ENCODE measurements at places on chromosomes 4 and X. TPM values are rescaled to one million over a fixed set of nuclear protein-coding genes. Genes with fewer than 3 reads are reported as not detected.

CT45A8 gene
- not detected for total RNA-seq

SOWAHB gene
- total RNA-seq = 4.9 TPM

HELQ gene
- total RNA-seq = 18.9 TPM

PCDH11X gene
- 1.0 TPM for total RNA-seq

CFAP99 gene
- not detected for total RNA-seq

MAGEA6 gene
- total RNA-seq = not detected

AMTN gene
- total RNA-seq = not detected

CUL4B gene
- total RNA-seq = 61.3 TPM

FGF13 gene
- 20.7 TPM for total RNA-seq

STS gene
- 7.8 TPM for total RNA-seq

BEX4 gene
- 68.1 TPM for total RNA-seq

GRCh38 chr4:183256756-183257385 lies 63.2 kb downstream of the CLDN22 start:
- H3K4me3 ChIP-seq = no peak overlapping the region
- H3K36me3 ChIP-seq = peaks cover 7% of the 10 kb centered on the region
- H3K27me3 ChIP-seq = no peaks in the 10 kb centered on the region
- peak overlapping the region; percentile 3 for H3K27ac ChIP-seq

- H3K27ac ChIP-seq = no peak overlapping the region
- no peak for DNase-seq
- H3K27me3 ChIP-seq = no peaks in the 10 kb centered on the region
These were observed 417.6 kb upstream of the MAOA start for GRCh38 chrX:43238461-43238945.

GRCh38 chr4:75004755-75005668 lies 72.1 kb downstream of the PARM1 start:
- H3K36me3 ChIP-seq = no peaks in the 10 kb centered on the region
- no peaks in the 10 kb centered on the region for H3K27me3 ChIP-seq
- H3K27ac ChIP-seq = peak overlapping the region; percentile 31

- H3K27ac ChIP-seq = no peak overlapping the region
- H3K4me1 ChIP-seq = peaks cover 9% of the 10 kb centered on the region
- DNase-seq = no peak
These were observed 1.3 kb upstream of the CLCN5 start for GRCh38 chrX:49921109-49921508.

DNA sequence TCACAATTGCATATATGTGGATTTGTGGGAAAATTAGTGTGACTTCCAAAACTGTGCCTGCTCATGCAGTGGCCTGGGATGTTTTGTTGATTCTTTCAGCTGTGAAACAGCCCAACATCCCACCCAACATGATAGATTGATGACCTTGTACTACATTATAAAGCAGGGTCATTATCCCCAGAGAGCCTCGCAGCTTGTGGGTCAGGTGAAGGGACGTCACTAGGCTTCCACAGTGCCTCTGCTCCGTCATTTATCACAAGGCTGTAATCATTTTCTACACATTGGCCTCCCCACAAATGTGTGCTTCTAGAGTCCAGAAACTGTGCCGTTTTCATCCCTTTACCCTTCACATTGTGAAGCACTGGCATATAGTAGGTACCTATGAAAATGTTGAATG lies 31.6 kb downstream of the ALPK1 start:
- no peak for DNase-seq
- H3K27ac ChIP-seq = no peak overlapping the region
- H3K27me3 ChIP-seq = peaks cover 29% of the 10 kb centered on the region
- H3K36me3 ChIP-seq = no peaks in the 10 kb centered on the region

DNA sequence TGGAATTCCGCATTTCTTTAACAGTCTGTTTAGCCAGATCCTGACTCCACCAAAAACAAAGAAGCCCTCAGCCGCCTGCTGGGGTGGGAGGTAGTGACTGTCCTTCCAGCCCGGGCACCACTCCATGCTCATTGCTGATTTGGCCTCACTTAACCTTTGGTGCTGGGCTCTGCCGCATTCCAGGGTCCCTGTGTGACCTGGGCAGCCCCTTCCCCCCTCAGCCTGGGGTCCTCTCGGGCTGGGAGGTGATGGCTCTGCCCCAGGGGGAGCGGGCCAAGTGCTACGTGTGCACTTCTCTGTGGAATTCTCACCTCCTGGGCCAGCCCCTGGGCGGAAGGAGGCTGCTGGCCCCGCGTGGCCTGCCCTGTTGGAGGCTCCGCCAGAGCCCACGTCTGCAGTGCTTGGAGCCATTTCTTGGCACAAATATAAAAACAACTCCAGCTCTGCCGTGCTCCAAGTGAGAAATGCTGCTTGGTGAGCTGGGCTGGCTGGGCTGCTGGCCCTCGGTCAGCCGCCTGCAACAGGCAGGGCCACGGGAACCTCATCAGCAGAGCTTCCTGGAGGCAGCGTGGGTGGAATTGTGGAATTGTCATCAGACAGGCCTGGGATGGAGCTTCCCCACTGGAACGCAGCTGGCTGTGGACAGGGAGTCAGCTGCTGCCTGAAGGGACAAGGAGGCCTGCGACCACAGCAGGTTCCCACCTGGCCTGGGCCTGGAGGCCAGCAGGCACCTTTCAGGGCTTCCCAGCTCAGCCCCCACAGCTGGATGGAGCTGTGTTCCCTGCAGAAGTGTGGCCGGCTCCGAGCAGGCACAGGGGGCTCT lies 66.0 kb downstream of the TRMT44 start:
- no peaks in the 10 kb centered on the region for H3K36me3 ChIP-seq
- H3K4me3 ChIP-seq = no peak overlapping the region
- H3K27me3 ChIP-seq = peaks cover 2% of the 10 kb centered on the region
- H3K4me1 ChIP-seq = peaks cover 2% of the 10 kb centered on the region
- DNase-seq = no peak

- DNase-seq = no peak
- H3K4me1 ChIP-seq = peaks cover 4% of the 10 kb centered on the region
- H3K27ac ChIP-seq = no peak overlapping the region
- no peaks in the 10 kb centered on the region for H3K36me3 ChIP-seq
- no peak overlapping the region for H3K4me3 ChIP-seq
- H3K27me3 ChIP-seq = no peaks in the 10 kb centered on the region
These were observed 98.2 kb downstream of the MAPK10 start for GRCh38 chr4:86261636-86262035.

DNA sequence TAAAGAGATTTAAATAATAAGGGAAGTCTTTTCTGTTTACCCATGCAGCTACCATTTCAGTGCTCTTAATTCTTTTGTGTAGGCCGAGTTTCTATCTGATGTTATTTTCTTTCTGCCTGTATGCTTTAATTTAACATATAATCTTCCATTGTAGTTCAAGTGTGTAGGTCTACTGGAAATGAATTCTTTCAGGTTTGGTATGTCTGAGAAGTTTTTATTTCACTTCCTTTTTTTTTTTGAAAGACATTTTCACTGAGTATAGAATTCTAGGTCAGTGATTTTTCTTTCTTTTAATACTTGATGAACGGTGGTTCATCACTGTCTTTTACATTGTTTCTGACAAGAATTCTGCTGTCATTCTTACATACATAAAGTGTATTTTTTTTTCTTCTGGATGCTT lies 42.1 kb downstream of the VAMP7 start:
- H3K27me3 ChIP-seq = no peaks in the 10 kb centered on the region
- no peaks in the 10 kb centered on the region for H3K4me1 ChIP-seq
- H3K4me3 ChIP-seq = no peak overlapping the region
- peaks cover 49% of the 10 kb centered on the region for H3K36me3 ChIP-seq
- H3K27ac ChIP-seq = no peak overlapping the region
- no peak for DNase-seq

DNA sequence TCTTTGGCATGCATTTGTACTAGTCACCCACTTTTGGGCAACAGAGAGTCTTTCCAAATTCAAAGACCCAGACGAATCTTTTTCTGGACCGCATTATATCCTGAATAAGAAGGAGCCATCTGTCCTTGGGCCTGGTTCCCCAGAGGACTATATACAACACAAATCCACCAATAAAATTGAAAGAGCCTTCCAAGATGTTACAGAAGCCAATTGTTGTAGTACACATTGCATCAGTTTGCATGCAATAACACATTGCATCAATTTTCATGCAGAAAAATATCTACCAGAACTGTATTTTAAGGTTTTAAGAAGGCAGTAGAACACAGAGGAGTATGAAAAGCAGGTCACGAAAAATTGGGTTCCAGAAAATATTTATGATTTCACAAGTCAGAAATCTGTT lies 203.2 kb downstream of the HTR2C start:
- no peak overlapping the region for H3K4me3 ChIP-seq
- DNase-seq = no peak
- no peaks in the 10 kb centered on the region for H3K36me3 ChIP-seq
- H3K27me3 ChIP-seq = no peaks in the 10 kb centered on the region

GRCh38 chr4:87050596-87050995 lies 115.8 kb downstream of the AFF1 start:
- no peak overlapping the region for H3K4me3 ChIP-seq
- no peaks in the 10 kb centered on the region for H3K27me3 ChIP-seq
- DNase-seq = no peak
- peaks cover 30% of the 10 kb centered on the region for H3K36me3 ChIP-seq

GRCh38 chr4:173135241-173135847 lies 33.3 kb upstream of the GALNT7 start:
- H3K27ac ChIP-seq = no peak overlapping the region
- no peaks in the 10 kb centered on the region for H3K36me3 ChIP-seq
- no peak overlapping the region for H3K4me3 ChIP-seq
- H3K4me1 ChIP-seq = no peaks in the 10 kb centered on the region
- DNase-seq = no peak
- H3K27me3 ChIP-seq = no peaks in the 10 kb centered on the region

GRCh38 chrX:40467454-40467853 lies 113.3 kb upstream of the ATP6AP2 start:
- H3K27me3 ChIP-seq = no peaks in the 10 kb centered on the region
- no peak for DNase-seq
- peaks cover 14% of the 10 kb centered on the region for H3K4me1 ChIP-seq
- H3K4me3 ChIP-seq = no peak overlapping the region

GRCh38 chrX:11629593-11630211 lies 36.0 kb downstream of the ARHGAP6 start:
- peaks cover 4% of the 10 kb centered on the region for H3K4me1 ChIP-seq
- no peak for DNase-seq
- H3K27me3 ChIP-seq = no peaks in the 10 kb centered on the region
- H3K36me3 ChIP-seq = peaks cover 2% of the 10 kb centered on the region
- H3K27ac ChIP-seq = no peak overlapping the region

- no peak for DNase-seq
- H3K4me1 ChIP-seq = no peaks in the 10 kb centered on the region
- H3K4me3 ChIP-seq = no peak overlapping the region
- H3K27ac ChIP-seq = no peak overlapping the region
- H3K36me3 ChIP-seq = no peaks in the 10 kb centered on the region
- peaks cover under 1% of the 10 kb centered on the region for H3K27me3 ChIP-seq
These were observed 23.8 kb upstream of the ARHGAP10 start for GRCh38 chr4:147707892-147708672.

DNA sequence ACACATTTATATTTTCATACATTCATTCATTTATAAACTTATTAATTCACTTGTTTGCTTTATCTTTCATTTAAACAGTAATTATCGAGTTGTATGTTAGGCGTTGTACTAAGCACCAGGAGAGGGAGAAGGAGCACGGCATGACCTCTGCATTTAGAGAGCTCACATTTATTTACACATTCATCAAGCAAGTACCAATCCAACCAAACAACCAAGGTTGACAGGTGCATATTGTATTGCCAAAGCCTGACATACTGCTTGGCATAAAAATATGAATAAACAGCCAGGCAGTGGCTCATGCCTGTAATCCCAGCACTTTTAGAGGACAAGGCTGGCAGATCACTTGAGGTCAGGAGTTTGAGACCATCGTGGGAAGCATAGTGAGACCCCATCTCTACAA lies 37.0 kb upstream of the CLNK start:
- H3K27me3 ChIP-seq = no peaks in the 10 kb centered on the region
- no peaks in the 10 kb centered on the region for H3K36me3 ChIP-seq
- H3K27ac ChIP-seq = peak overlapping the region; percentile 82

GRCh38 chr4:53991821-53992220 lies 72.6 kb downstream of the CHIC2 start:
- no peak overlapping the region for H3K27ac ChIP-seq
- no peak for DNase-seq
- H3K4me3 ChIP-seq = no peak overlapping the region
- H3K27me3 ChIP-seq = no peaks in the 10 kb centered on the region
- no peaks in the 10 kb centered on the region for H3K36me3 ChIP-seq

- no peak overlapping the region for H3K4me3 ChIP-seq
- H3K4me1 ChIP-seq = peaks cover 5% of the 10 kb centered on the region
- H3K36me3 ChIP-seq = no peaks in the 10 kb centered on the region
- H3K27ac ChIP-seq = no peak overlapping the region
- DNase-seq = no peak
These were observed 79.6 kb upstream of the C1QTNF7 start for GRCh38 chr4:15348236-15348635.

GRCh38 chr4:106022454-106022853 lies 127.2 kb downstream of the NPNT start:
- no peaks in the 10 kb centered on the region for H3K27me3 ChIP-seq
- H3K36me3 ChIP-seq = no peaks in the 10 kb centered on the region
- no peak for DNase-seq
- H3K4me1 ChIP-seq = peaks cover 5% of the 10 kb centered on the region
- no peak overlapping the region for H3K4me3 ChIP-seq

GRCh38 chrX:110759785-110760184 lies 35.8 kb downstream of the CHRDL1 start:
- H3K27ac ChIP-seq = no peak overlapping the region
- H3K27me3 ChIP-seq = no peaks in the 10 kb centered on the region
- DNase-seq = no peak
- no peak overlapping the region for H3K4me3 ChIP-seq
- H3K36me3 ChIP-seq = peaks cover 9% of the 10 kb centered on the region

DNA sequence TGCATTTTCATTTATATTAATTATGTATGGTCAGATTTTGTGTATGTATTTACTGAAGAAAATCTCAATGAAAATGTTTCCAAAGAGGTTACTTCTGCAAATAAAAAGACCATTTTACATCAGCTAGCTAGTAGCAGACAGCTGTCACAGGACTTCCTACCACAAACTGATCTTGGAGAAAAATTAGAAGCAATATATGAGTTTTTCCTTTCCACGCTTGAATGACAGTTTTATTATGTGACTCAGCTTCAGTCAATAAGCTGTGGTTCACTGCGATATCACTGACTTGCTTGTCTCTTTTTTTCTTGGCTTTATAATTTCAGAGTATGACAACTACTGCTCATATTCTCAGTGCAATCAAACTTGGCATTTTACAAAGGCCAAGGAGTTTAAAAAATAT lies 787.4 kb upstream of the GALNTL6 start:
- H3K27ac ChIP-seq = no peak overlapping the region
- no peaks in the 10 kb centered on the region for H3K4me1 ChIP-seq
- no peak overlapping the region for H3K4me3 ChIP-seq
- DNase-seq = no peak
- H3K36me3 ChIP-seq = peaks cover 2% of the 10 kb centered on the region
- H3K27me3 ChIP-seq = no peaks in the 10 kb centered on the region

- H3K4me3 ChIP-seq = no peak overlapping the region
- no peaks in the 10 kb centered on the region for H3K36me3 ChIP-seq
- H3K27me3 ChIP-seq = no peaks in the 10 kb centered on the region
- no peak overlapping the region for H3K27ac ChIP-seq
These were observed 560.8 kb upstream of the ATOH1 start for GRCh38 chr4:93267747-93268146.

All from progenitor cell of endocrine pancreas (in vitro differentiated cells).